ENCODE measurements at places on chromosomes 6 and 20.

- DNase-seq: no peak
Observed at GRCh38 chr20:22582386-22582963, 1.9 kb downstream of the FOXA2 start.

DNA sequence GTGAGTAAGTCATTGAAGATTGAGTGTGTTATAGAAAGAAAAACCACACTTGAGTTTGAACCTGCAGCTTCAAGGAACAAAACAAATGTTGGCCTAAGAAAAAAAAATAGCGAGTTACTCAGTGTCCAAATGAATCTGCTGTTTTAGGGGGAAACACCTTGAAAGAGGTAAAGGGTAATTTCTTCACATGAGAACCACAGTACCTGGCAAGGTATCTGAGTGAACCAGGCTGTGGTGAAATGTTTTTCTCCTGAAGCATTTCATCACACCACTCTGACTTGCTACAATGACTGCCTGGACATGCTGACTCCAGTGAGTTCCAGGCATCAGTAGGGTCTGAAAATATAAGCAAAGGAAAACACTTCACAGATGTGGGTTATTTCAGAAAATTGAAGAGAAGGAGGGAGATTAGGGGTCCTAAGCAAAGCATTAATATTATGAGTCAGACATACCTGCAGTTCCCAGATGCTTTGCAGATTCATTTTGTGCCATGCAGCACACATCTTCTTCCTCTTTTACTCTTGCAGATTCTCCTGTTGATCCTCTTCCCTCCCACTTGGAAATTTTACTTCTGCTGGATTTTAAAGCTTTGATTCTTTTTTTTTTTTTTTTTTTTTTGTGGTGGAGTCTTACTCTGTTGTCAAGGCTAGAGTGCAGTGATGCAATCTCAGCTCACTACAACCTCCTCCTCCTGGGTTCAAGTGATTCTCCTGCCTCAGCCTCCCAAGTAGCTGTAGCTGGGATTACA, 206.2 kb upstream of the SGK1 start:
- no peak for DNase-seq

GRCh38 chr20:59748619-59749191, 144.4 kb downstream of the PHACTR3 start:
- no peak for DNase-seq

DNA sequence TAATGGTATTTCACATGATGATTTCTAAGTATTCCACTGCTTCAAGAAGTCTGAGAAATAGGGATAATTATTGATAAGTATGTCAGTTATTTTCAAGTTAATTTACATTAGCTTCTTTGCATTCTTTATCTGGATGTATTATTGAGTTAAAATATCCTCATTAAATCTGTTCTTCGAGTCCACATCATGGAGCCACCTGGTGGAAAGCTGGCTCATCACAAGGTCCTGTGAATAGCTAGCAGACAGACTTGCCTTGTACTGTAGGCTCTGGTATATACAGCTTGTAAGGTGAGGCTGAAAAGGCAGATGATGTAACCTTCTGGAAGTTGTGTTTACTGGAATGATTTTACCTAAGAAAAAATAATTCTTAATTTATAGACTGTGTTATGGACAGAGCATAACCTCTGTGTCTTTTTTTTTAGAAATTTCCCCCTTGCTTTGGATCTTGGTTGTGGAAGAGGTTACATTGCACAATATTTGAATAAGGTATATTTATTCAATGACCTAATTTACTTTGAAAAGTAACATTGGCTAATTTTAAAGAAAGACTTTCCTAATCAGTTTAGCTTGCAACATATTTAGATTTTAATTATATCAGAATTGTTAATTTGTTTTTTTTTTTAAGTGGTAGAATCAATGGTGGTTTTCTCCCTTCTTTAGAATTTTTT, 3.5 kb downstream of the NDUFAF5 start:
- DNase-seq: no peak

- no peak for DNase-seq
Observed at GRCh38 chr20:36847710-36848040, 28.3 kb upstream of the TLDC2 start.

- DNase-seq: peak; percentile 98
Observed at GRCh38 chr20:51750037-51750769, 18.0 kb downstream of the ATP9A start.

DNA sequence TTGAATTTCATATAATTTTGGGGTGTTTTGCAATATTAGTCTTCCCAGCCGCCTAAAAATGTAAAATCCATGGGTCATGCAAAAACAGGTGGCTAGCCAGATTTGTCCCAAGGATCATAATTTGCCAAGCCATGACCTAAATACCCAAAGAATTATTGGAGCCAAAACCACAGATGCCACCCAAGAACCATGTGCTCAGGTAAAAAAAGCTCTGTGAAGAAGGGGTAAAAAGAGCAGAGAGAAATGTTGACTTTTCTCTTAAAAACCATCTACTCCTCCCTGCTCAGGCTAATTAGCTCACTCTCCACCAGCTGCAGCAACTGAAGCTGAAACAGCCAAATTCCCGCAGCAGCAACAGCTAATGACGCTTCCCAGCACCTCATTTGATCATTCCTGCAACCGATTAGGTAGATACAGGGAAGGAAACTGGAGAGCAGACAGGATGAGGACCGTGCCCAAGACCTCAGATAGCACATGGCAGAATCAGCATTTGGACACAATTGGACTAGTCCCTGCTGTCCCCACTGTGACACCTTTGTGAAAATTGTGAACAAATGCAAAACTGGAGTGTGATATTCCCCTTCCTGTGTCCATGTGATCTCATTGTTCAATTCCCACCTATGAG, 107.9 kb upstream of the NXT1 start:
- DNase-seq: no peak

- no peak for DNase-seq
Observed at GRCh38 chr6:169800116-169800667, 48.8 kb downstream of the ERMARD start.

GRCh38 chr6:167046861-167047495, 47.8 kb downstream of the CEP43 start:
- no peak for DNase-seq

- no peak for DNase-seq
Observed at GRCh38 chr20:17646961-17647301, 35.1 kb downstream of the RRBP1 start.

- DNase-seq: no peak
Observed at GRCh38 chr20:9031991-9032390, 36.9 kb upstream of the PLCB4 start.

- no peak for DNase-seq
Observed at GRCh38 chr6:125815080-125815910, 24.5 kb downstream of the NCOA7 start.

GRCh38 chr20:52586660-52587059, 385.5 kb upstream of the TSHZ2 start:
- DNase-seq: no peak

DNA sequence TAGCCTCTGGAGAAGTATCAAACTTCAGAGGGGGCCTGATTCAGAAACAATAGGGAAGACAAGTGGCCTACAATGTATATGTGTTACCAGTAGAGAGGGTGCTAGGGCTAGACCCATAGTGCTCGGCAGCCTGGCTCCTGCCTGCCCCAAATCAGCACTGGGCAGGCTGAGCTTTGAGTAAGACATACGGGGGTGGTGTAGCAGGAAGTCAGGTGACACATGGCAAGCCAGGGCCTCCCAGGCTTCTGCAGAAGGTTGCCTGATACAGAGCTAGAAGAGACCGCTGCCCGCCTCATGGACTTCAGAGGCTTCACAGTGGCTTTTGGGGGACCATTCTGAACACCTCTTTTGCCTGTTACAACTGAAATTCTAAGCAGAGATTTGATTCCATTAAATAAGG, 43.4 kb downstream of the RALY start:
- DNase-seq: no peak

Data from Panc1 (cell line).